ENCODE measurements at places on chromosomes 6 and 20.

DNA sequence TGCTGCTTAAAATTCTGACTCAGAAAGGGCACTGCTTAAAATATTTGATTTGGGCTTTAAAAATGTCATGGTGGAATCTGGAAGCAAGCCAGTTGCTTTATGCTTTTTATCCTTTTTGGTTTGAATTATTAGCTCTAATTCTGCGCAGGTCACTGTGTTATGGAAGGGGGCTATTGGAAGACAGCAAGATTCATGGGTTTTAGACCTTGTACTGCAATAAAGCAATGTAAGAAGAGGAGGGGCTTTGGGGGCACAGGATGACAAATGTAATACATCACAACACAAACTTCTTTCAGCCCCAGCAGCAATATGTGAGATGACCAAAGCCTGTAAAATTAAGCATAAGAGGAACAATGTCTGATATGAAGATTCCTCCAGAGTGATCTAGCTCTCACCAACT is 68.4 kb downstream of the TFAP2B start:
- DNase-seq = no peak

DNA sequence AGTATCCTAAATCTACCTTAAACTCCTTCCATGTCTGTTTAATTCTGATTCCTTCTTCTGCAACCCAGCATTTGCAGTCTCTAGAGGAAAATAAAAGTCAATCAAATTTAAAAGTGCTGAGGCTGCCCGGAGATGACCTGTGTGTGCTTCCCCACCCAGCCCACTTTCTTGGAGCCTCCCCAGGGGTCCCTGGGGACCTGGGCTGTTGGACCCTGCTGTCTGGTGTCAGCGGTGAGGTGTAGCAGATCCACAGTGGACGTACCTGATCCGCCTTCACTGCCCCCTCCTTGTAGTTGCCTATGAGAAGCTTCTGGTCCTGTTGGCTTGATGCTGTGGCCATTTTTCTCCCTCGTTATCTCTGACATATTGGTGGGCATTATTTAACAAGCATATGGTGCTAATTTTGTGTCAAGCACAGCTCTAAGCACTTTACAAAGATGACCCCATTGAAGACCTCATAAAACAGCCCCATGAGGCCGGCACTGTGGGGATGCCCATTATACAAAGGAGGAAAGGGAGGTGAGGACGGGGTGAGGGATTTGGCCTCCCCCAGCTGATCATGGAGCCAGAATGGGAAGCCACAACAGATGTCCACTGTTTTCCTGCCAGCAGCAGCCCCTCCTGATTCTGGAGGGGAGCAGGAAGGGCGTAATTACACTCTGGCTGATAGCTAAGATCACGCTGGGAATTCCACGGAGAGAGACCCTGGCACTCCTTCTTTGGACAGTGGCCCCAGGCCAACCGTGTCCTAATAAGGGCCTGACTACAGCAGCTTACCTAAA is 628.2 kb downstream of the CDH26 start:
- DNase-seq = no peak

DNA sequence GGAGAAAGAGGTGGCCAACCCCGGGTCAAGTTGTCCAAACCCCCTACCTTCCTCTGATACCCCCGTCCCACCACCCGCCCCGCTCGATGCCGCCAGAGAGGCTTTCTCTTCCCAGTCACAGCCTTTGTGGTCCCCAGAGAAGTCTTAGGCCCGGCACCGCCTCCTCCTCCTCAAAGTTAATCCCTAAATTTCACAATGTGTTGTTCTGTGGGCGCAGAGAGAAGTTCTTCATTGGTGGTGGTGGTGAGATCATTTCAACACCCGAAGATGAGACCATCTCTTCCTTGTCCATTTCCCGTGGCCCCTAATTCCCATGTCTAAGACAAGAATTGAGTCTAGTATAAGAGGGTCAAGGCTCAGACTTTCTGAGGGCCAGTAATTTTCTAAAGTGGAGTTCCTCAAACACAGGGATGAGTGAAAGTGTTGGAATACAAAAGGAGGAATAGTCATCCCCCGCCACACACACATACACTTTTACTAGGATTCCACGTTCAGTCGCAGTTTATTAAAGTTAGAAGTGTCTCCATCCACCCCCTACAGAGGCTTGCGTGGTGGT is 10.4 kb downstream of the TRIM31 start:
- DNase-seq = no peak

- no peak for DNase-seq
These were observed 583.6 kb upstream of the MMS22L start for GRCh38 chr6:97866616-97867015.

GRCh38 chr6:36769183-36769675 is 70.0 kb downstream of the CPNE5 start:
- no peak for DNase-seq

DNA sequence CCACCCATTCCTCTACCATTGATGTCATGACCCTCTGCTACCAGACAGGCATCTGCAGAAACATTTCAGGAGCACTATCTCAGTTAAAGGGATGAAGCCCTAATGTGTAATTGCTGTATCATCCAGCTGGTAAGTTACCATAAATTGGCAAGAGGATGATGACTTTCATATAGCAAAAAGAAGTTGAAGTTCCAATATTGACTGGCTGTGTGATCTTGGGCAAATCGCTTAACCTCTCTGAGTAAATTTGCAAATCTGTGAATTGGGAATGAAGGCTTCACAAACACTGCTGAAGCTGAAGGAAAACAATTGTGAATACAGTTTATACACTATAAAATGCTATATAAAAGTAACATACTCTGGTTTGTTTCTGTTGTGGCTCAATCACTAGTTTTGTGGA is 89.5 kb upstream of the PHACTR1 start:
- no peak for DNase-seq

DNA sequence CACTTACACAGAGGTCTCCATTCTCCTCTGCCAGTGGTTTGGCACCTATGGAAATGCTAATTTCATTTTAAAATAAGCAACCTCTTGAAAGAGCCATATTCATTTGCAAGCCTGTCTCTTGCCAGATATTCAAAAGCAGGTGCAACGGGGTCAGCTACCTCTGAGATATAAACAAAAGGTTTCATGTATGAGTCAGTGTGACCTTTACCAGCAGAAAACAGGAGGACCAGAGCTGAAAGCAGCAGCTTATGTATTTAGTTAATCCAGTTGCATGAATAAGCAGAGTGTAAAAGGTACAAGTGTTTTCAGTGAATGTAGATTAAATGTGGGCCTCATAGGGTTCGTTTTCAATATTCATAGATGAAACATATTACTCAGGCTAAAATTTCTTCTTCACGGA is 56.0 kb downstream of the TENT5A start:
- DNase-seq = no peak

DNA sequence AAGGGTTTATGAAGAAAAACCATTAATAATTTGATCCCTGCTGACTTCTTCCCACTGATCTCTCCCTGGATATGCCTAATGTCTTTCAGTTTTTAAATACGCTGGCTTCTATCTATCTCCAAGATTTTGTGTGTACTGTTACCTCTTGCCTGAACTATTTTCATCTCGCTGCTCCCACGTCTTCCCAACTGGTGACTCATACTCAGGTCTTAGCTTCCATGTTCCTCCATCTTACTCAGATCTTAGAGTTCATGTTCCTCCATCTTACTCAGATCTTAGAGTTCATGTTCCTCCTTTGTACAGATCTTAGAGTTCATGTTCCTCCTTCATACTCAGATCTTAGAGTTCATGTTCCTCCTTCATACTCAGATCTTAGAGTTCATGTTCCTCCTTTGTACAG is 21.6 kb downstream of the GPR6 start:
- no peak for DNase-seq
